ENCODE measurements at places on chromosomes 3 and 15.

DNA sequence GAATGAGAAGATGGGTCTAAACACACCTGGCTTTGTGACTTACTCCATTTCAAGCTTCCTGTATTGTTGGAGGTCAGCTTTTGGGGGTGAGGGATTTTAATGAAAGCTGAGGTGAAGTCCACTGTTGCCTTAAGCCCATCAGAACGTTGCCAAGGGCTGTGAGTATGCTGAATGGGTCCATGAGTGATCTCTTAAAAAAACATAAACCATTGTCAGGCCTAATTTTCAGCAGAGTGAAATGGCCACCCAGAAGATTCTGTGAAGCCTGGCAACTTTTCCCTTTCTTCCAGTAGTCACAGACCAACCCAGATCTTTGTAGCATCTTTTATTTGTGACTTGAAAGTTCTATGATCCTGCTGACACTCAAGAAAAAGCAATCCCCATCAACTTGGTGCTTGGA is 87.0 kb downstream of the SMAD3 start:
- no peak overlapping the region for H3K4me3 ChIP-seq
- peak overlapping the region; percentile 64 for H3K27ac ChIP-seq
- DNase-seq: no peak
- peaks cover 60% of the 10 kb centered on the region for H3K4me1 ChIP-seq
- peaks cover 71% of the 10 kb centered on the region for H3K36me3 ChIP-seq

- H3K36me3 ChIP-seq: peaks cover 41% of the 10 kb centered on the region
- H3K4me1 ChIP-seq: peaks cover 34% of the 10 kb centered on the region
- H3K4me3 ChIP-seq: peak overlapping the region; percentile 44
- no peak for DNase-seq
- peak overlapping the region; percentile 61 for H3K27ac ChIP-seq
Observed at GRCh38 chr3:38235466-38235865, 30.1 kb upstream of the SLC22A13 start.

- DNase-seq: no peak
- no peaks in the 10 kb centered on the region for H3K27me3 ChIP-seq
- H3K4me3 ChIP-seq: no peak overlapping the region
- H3K36me3 ChIP-seq: no peaks in the 10 kb centered on the region
- no peak overlapping the region for H3K27ac ChIP-seq
- no peaks in the 10 kb centered on the region for H3K4me1 ChIP-seq
Observed at GRCh38 chr15:30059771-30060170, 23.0 kb upstream of the GOLGA8J start.

DNA sequence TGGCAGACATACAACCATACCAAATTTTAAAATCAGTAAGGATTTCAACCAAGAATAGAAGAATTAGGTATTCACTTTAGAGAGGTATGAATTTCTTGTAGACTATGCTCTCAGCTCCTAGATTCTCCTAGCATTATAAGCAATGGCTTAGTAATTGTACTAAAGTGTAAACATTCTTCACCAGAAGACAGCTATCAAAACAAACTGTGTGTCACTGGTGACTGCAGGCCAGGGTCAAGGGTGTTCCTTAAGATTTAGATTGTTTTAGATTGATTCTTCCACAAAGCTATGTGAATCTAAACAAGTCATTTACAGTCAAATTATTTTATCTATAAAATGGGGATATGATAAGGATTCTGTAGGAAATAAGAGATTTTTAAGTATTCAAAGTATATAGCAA is 23.1 kb upstream of the GP5 start:
- H3K27ac ChIP-seq: no peak overlapping the region
- H3K27me3 ChIP-seq: no peaks in the 10 kb centered on the region
- peaks cover 39% of the 10 kb centered on the region for H3K36me3 ChIP-seq

DNA sequence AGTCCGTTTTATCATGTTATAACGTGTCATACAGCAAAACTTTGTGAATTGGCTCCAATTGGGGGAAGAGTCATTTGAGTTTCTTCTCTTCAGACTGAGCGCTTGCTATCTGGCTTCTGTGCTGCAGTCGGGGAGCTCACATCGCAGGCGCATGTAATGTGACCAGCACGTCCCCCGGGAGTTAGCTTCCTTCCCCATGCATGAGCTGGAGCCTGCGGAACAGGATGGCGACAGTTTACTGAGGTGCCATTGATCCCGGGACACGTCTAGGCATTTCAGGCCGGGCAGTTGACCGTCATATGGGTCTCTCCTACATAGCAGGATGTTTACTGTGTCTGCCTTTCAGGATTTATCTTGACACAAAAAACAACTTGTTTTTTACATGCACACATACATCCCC is 44.8 kb downstream of the CMTM8 start:
- H3K36me3 ChIP-seq: no peaks in the 10 kb centered on the region
- H3K4me3 ChIP-seq: no peak overlapping the region
- H3K27me3 ChIP-seq: no peaks in the 10 kb centered on the region
- no peak for DNase-seq
- no peak overlapping the region for H3K27ac ChIP-seq
- peaks cover 8% of the 10 kb centered on the region for H3K4me1 ChIP-seq

GRCh38 chr3:35894735-35895134 is 255.4 kb downstream of the ARPP21 start:
- peaks cover 6% of the 10 kb centered on the region for H3K4me1 ChIP-seq
- no peak for DNase-seq
- no peaks in the 10 kb centered on the region for H3K36me3 ChIP-seq
- no peaks in the 10 kb centered on the region for H3K27me3 ChIP-seq
- no peak overlapping the region for H3K4me3 ChIP-seq
- H3K27ac ChIP-seq: no peak overlapping the region

DNA sequence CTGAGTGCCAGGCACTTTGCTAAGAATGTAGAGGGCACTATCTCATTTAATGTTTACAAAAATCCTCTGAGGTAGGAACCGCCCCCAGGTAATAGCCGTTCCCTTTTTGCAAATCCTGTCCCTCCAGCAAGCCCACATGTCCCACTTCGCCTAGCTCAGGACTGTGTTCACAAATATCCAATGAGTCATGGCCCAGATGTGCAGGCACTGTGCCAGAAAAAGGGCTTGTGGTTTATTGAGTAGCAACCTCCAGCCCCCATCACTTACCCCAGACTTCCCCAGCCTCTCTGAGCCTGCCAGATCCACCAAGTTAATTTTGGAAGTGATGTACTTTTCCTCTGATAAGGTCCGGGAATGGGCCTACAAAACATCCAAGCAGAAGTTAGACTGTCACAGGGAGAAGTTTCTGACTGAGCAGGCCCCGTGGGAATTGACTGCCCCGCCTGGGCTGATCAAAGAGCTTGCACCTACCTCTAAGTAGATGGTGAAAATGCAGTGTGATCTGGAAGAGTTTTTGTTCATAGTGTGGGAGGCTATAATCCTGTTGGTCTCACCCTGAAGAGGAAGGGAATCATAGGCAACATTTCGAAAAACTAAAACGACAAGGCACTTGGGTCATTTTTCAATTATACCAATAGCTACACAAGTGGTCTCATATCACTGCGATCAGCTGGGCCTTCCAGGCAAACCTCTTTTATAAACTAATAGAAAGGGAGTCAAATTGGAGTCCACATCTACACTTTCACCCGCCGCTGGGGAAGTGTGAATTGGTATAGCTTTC is 15.7 kb downstream of the KIF9 start:
- DNase-seq: peak; percentile 81
- H3K4me3 ChIP-seq: no peak overlapping the region
- peaks cover 10% of the 10 kb centered on the region for H3K4me1 ChIP-seq
- H3K27me3 ChIP-seq: no peaks in the 10 kb centered on the region
- peaks cover 13% of the 10 kb centered on the region for H3K36me3 ChIP-seq

DNA sequence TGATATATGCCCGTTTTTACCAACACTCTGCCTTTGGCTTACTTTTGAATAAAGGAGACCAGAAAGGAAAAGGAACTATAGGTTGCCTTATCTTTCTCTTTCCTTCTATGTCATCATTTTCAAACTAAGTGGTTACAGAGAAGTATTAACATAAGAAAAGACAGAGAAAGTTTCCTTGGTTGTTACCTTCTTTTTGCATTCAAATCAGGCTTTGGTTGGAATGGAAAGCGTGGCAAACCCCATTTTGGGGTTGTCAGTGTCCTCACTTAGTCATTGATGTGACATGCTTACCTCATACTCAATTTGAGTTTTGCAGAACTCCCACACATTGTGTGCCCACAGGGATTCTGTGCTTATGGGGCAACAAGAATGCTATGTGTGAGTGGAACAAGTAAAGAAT is 3.7 kb upstream of the THRB start:
- no peak overlapping the region for H3K27ac ChIP-seq
- DNase-seq: no peak
- no peak overlapping the region for H3K4me3 ChIP-seq
- peaks cover 25% of the 10 kb centered on the region for H3K4me1 ChIP-seq

- H3K4me3 ChIP-seq: no peak overlapping the region
- H3K4me1 ChIP-seq: no peaks in the 10 kb centered on the region
- no peaks in the 10 kb centered on the region for H3K36me3 ChIP-seq
- no peaks in the 10 kb centered on the region for H3K27me3 ChIP-seq
- DNase-seq: no peak
Observed at GRCh38 chr3:17075907-17076306, 191.2 kb downstream of the PLCL2 start.

DNA sequence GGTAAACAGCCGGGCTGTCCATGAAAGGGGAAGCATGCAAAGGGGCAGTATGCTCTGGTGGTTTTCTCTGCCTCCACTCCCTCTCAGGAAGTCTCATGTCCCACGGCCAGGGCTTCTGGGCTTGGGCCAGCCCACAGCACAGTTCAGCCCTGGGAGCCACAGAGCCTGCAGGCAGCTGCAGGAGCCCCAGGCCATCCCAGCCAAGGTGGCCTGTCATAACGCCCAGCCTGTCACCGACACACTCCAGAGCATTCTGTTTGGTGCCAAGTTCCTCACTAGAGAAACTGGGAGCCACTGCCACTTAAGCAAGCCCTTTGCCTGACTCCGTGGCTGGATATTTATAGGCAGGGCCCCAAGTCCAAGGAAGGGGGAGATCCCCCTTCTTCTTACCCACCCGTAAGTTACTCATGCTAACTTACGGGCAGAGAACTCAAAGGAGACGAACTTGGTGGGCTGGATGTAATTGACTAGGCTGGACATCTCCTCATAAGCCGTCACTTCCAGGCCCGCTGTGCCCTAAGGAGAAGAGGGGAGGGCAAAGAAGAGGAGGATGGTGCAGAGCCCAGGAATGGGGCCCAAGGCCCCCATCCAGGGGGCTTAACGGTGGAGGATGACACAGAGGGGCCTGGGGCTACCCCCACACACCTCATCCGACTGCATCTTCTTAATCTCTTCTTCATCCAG is 11.7 kb downstream of the PLCB2 start:
- no peak overlapping the region for H3K4me3 ChIP-seq
- H3K36me3 ChIP-seq: peaks cover 11% of the 10 kb centered on the region
- DNase-seq: no peak
- H3K27me3 ChIP-seq: no peaks in the 10 kb centered on the region
- H3K4me1 ChIP-seq: no peaks in the 10 kb centered on the region

- no peak overlapping the region for H3K27ac ChIP-seq
- H3K4me1 ChIP-seq: peaks cover 32% of the 10 kb centered on the region
- H3K27me3 ChIP-seq: no peaks in the 10 kb centered on the region
- H3K36me3 ChIP-seq: peaks cover 25% of the 10 kb centered on the region
Observed at GRCh38 chr3:30631243-30631904, 25.0 kb downstream of the TGFBR2 start.

GRCh38 chr15:99050328-99050980 is 42.9 kb upstream of the PGPEP1L start:
- H3K4me1 ChIP-seq: no peaks in the 10 kb centered on the region
- peaks cover 64% of the 10 kb centered on the region for H3K27me3 ChIP-seq
- no peak overlapping the region for H3K27ac ChIP-seq
- H3K4me3 ChIP-seq: no peak overlapping the region
- no peaks in the 10 kb centered on the region for H3K36me3 ChIP-seq

GRCh38 chr15:40806672-40807027 is 239 bp upstream of the ZFYVE19 start:
- no peaks in the 10 kb centered on the region for H3K27me3 ChIP-seq
- no peak for DNase-seq
- H3K4me1 ChIP-seq: no peaks in the 10 kb centered on the region
- H3K36me3 ChIP-seq: peaks cover 13% of the 10 kb centered on the region
- peak overlapping the region; percentile 90 for H3K4me3 ChIP-seq

DNA sequence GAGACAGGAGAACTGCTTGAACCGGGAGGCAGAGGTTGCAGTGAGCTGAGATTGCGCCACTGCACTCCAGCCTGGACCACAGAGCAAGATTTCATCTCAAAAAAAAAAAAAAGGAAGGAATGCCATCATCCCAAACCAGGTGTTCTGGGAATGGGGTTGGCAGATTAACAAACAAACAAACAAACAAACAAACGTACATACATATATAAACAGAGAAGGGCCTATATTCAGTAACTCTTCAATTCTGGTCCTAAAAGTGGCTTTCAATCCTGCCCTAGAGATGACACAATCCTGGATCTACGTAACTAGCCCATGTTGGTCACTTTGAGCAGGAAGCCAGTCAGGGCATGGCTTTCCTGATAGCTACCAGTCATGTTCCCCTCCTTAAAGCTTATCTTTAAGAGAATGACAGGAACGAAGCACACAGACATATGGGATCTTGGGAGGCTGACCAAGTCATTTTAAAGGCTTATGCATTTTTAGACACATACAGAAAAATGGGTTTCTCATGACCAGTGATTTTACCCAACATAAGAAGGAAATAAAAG is 29.9 kb upstream of the RAB11A start:
- peaks cover 8% of the 10 kb centered on the region for H3K4me1 ChIP-seq
- no peak overlapping the region for H3K4me3 ChIP-seq
- no peak for DNase-seq

DNA sequence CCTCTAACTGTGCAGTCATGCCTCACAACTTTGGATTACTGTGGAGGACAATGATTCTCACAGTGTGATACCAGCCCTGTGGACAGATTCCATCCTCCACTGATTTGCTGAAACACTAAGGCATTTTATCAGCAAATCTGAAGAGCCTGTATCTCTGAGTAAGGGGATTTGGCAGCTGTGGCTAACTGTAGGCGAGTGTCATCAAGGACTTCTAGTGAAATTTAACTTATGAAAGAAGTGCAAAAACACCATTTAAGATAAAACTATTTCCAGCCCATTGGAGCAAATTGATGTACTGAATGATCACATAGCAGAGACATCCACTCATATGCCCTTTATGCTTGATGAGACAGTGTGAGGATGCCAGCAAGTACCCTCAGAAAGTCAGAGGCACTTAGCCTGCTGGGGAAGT is 13.9 kb upstream of the TMPRSS7 start:
- no peaks in the 10 kb centered on the region for H3K27me3 ChIP-seq
- no peaks in the 10 kb centered on the region for H3K36me3 ChIP-seq
- H3K4me3 ChIP-seq: no peak overlapping the region
- no peaks in the 10 kb centered on the region for H3K4me1 ChIP-seq
- no peak overlapping the region for H3K27ac ChIP-seq
- DNase-seq: no peak

DNA sequence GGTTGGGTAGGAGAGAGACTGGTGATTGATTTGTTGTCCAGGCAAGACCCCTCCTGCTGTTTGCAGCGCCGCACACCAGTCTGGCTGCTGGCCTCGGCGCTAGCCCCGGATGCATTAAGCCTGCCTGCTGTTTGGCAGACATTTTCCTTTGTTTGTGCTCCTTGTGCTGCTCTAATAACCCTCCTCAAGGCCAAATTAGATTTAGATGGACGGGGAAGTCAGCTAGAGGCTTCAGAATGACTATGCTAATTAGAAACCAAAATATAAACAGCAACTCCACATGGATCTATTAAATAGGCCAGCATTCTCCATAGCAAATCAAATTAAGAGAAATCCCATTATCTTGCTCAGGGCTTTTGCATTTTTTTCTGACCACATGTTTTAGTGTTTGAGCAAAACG is 445.2 kb downstream of the SQOR start:
- DNase-seq: no peak
- H3K27ac ChIP-seq: no peak overlapping the region
- H3K4me1 ChIP-seq: no peaks in the 10 kb centered on the region
- peaks cover 7% of the 10 kb centered on the region for H3K27me3 ChIP-seq
- no peak overlapping the region for H3K4me3 ChIP-seq

GRCh38 chr3:133869586-133869985 is 26.1 kb downstream of the RAB6B start:
- no peaks in the 10 kb centered on the region for H3K4me1 ChIP-seq
- H3K27ac ChIP-seq: no peak overlapping the region
- H3K36me3 ChIP-seq: no peaks in the 10 kb centered on the region
- peaks cover 93% of the 10 kb centered on the region for H3K27me3 ChIP-seq
- DNase-seq: no peak
- H3K4me3 ChIP-seq: no peak overlapping the region
